Stimulated activated CD8-positive, alpha-beta memory T cell treated with anti-CD3 and anti-CD28 coated beads, Interleukin-15, amount 100 ng/mL, for 1 hour (primary cell): ENCODE measurements at places on chromosomes 1 and 21.

GRCh38 chr1:90347366-90347765 is 352.5 kb downstream of the ZNF326 start:
- DNase-seq: no peak

DNA sequence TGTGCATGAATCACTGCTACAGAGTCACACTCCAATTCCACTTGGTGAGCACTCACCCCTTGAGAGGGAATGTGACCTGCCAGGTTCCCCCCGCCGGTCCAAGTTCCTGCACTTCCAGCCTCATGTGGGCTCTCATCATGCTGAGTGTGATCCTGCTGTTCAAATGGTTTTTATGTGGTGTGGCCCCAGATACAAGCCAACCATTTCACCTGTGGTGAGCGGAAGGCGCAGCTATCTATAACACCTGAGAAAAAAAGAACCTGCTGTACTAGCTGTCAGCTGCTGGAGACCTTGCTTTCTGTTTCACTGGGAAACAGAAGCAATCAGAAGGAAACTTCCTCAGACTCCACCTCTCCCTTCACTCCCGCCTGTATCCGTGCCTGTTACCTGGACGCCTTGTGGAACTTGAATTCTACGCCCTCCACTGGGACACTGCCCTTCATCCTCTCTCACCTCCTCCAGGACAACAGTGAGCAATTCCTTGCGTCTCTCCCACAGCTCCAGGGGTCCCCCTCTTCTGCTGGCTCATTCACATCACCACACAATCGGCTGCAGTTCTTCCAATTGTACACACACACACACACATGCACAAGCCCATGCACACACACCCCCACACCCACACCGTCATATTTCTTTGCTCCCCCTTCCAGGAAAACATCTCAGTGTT is 64.4 kb upstream of the RPL11 start:
- no peak for DNase-seq

GRCh38 chr1:234044079-234044478 is 139.6 kb downstream of the SLC35F3 start:
- DNase-seq: no peak

- no peak for DNase-seq
Measured at GRCh38 chr1:204074274-204075138, 1.6 kb downstream of the SOX13 start.

DNA sequence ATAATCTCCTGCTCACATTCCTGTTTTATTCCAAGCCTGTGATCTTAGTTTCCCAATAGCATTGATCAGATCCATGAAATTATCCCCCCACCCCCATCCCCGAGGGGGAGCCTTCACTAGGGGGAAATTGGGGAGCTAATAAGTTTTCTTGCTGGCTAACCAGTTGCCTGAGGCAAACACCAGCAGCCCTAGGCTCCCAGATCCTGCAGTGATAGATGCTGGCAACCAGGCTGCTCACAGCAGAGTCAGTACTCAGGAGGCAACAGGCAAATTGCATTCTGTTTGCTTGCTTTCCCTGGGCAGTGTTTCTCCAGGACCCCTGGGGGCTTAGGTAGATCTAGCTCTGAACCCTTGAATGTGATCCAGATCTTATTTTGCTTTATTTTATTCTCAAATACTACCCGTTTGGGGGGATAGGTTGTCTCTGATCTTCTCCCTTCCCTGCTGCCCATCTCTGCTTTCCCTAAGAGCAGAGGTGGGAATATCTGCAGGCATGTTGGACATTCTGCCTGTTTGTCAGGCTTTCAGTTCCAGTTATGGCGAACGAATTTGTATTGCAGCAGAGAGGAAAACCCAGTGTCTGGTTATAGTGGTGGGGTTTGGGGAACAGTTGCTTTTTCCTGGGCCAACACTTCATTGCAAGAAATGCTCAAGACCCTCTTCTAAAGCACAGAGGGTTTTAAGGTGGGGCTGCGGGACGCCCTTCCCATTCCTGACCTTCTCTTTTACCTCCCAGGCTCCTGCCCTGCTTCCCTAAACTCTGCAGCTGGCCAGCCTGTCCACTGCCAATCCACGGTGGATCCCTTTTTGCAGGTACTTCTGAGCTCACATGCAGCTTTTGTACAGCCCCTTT is 289.8 kb upstream of the PLXNA2 start:
- no peak for DNase-seq

DNA sequence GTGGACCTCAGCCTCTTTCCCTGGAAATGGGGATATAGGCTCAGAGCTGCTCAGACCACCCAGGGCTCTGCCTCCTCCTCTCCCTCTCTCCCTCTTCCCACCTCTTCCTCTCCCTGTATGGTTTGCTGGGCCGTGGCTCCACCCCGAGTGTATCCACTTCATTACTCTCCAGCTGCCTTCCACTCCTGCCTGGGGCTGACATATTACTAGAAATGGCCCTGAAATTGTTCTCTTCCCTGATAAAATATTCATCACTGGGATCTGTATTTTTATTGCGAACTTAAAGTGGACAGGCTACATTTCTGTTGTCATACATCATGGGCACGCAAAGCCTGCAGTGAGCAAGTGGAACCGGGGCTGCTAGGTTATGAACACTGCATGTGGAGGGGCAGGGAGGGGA is 225.0 kb downstream of the HHAT start:
- DNase-seq: no peak

DNA sequence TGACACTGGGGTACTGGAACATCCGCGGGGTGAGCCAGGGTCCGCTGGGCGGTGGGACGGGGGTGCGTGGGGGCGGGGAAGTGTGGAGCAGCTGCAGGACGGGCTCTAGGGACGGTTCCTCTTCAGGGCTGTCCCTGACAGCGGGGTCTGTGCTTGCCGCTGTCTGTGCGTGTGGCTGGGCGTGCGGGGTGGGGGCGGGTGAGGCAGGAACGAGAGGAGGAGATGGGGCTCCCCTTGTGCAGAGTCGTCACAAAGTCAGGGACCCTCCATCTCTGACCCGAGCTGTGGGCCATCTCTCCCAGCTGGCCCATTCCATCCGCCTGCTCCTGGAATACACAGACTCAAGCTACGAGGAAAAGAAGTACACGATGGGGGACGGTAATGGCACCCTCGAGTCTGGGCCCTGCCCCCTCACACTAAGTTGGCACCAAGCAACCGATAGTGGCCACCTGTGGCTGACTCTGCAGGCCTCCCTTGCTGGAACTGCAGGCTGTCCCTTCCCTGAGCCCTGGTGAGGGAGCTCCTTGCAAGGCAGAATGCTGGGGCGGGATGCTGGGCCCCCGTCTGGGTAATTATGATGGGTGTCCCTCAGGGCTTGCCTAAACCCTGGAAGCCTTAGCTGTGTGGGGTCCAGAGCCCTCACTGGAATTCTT is 392 bp downstream of the GSTM2 start:
- DNase-seq: no peak

- no peak for DNase-seq
Measured at GRCh38 chr1:221643404-221644144, 98.3 kb downstream of the DUSP10 start.

GRCh38 chr1:245938046-245938435 is 569.0 kb downstream of the SMYD3 start:
- DNase-seq: no peak

GRCh38 chr1:184380468-184380867 is 6.4 kb upstream of the C1orf21 start:
- no peak for DNase-seq

- no peak for DNase-seq
Measured at GRCh38 chr1:8028571-8028910, 2.4 kb upstream of the ERRFI1 start.

DNA sequence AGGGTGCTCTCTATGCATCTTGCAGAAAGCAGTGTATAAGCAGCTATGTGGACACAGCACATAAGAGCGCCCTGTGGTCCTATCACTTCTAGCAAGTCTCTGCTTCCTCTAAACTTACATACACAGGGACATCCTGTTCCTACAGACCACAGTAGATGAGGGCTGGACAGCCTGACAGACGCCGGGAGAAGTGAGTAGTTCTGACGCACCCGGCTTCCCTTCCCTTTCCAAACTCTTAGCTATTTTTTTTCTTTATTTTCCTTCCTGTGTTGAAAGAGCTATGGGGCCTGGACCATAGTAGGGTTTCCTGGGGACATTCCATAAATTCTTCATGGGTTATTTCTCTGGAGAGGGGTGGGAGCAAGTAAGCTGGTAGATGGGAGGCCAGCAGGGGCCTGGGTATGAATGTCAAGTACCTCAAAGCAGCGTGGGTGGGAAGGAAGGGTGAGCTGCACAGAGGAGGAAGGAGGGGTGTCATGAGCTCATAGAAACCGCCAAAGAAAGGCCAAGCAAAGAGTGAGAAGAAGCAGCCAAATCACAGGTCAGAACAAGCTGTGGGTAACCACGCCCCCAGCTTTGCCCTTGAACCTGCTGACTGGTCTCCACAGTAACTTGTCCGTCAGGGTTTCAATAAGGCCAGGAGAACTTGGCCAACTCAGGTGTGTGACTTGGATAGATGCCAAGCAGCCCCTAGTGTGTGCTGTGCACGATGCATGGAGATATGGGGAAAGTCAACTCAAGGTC is 36.6 kb downstream of the PLXNA2 start:
- no peak for DNase-seq

- DNase-seq: no peak
Measured at GRCh38 chr1:1436630-1437032, 1.1 kb downstream of the VWA1 start.

DNA sequence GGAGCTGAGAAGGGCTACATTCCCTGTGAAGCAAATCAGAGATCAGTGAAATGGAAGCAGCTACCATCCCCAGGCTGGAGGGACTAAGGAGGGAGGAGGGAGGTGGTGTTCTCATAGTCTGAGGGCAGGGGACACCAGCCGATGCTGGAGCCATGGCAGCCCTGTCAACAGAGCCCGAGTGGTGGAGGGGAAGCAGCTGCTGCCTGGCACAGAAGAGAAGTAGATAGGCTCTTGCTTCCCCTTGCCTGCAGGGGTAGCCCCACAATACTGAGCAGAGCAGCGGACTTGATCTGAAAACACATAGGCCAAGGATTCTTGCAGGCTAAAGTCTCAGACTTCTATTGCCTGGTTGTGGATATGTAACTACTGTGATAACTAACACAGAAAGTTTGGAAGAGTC is 255.1 kb downstream of the FGGY start:
- no peak for DNase-seq

- no peak for DNase-seq
Measured at GRCh38 chr1:183193963-183194525, 8.0 kb downstream of the LAMC2 start.

DNA sequence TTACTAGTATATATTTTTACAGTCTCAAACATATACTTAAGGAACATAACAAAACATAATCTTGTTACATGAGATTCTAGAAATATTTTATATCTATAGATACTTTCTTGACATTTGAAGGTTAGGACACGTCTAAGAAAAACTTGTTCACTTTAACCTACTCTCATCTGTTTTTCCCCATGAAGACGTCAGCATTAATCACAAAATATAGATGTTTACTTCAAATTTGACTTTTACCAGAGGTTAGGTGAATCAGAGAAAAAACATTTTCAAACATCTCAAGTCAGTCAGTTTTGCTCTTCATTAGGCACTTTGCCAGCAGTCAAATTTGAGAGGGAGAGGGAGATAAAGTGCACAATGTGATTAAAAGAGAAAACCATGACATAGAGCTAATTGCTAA is 47.7 kb downstream of the BRINP3 start:
- no peak for DNase-seq

DNA sequence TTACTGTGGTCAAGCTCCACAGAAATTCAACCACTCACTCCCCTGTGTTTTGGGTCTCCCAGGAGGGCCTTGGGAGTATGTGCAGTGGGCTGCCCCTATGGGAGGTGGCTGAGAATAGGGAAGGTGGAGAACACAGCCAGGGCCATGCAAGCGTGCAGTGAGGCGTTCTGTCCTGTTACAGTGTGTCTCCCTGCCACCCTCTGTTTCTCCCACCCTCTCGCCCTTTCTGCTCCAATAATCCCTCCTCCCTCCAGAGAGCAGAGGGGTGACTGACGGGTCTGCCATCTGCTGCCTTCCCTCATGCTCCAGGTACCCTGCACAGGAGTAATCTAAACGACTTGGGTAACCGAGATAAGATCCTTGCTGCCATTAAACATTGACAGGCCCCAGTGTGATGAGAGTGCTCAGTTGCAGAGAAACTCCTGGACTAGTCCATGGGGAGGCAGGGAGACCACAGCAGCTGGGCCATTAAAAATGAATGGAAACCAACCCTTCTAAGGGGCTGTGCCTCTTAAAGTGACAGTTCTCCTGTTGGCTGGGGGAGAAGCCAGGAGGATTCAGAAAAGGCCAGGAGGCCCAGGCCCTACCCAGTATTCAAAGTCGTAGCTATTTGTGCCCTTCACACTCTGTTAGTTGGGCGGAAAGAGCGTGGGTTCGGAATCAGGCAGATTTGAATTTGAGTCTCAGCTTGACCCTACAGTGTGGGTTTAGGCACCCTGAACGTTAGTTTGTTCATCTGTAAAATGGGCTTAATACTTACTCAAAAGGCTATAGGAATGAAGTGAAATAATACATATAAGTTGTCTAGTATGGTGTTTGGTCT is 22.4 kb upstream of the BTG2 start:
- no peak for DNase-seq

DNA sequence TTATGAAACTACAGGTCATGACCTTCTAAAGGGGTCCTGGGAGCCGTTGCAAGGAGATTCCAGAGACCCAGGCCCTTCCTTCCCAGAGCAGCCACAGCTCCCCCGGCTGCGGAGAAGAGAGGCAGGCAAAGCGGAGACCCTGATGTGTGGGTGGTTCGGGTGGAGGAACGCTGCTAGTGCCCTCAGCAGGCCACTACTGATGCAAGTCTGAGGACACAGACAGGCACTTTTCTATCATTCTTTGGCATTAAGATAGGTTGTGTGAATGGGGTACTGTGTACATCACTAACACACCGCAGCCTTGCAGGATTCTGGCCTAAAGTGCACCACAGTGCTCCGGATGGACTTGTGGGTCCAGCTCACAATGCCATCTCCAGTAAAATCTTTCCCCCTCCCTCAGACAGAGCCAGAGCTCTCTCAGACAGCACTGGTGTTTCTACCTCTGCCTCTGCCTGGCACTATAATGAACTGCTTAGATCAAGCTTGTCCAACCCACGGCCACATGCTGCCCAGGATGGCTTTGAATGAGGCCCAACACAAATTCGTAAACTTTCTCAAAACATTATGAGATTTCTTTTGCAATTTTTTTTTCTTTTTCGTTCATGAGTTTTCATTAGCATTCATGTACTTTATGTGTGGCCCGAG is 121.4 kb downstream of the TGFBR3 start:
- DNase-seq: no peak

- no peak for DNase-seq
Measured at GRCh38 chr21:16983420-16983819, 529.4 kb upstream of the CXADR start.

- no peak for DNase-seq
Measured at GRCh38 chr1:61853583-61853982, 111.3 kb downstream of the PATJ start.

DNA sequence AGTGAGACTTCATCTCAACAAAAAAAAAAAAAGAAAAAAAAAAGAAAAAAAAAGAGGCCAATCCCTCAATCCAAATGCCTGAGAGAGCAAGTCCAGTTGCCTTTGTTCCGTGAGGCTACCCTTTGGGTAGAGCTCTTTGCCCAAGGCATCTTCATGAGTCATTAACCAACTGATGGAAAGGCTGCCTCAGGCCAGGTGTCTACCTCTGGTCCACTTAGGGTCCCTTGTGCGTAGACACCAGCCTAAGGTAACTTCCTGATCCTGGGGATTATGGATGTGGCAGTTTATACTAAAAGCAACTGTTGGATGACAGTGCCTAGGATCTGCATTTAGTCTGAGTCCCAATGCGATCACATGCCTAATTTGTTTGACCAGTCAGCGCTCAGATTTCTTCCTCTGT is 20.7 kb upstream of the ZNF326 start:
- no peak for DNase-seq
